Ammon's horn (tissue), 1 donor: ENCODE measurements at places on chromosomes 4 and X.
A peak's percentile ranks its signal among the peaks of the same experiment; 100 is the strongest.

DNA sequence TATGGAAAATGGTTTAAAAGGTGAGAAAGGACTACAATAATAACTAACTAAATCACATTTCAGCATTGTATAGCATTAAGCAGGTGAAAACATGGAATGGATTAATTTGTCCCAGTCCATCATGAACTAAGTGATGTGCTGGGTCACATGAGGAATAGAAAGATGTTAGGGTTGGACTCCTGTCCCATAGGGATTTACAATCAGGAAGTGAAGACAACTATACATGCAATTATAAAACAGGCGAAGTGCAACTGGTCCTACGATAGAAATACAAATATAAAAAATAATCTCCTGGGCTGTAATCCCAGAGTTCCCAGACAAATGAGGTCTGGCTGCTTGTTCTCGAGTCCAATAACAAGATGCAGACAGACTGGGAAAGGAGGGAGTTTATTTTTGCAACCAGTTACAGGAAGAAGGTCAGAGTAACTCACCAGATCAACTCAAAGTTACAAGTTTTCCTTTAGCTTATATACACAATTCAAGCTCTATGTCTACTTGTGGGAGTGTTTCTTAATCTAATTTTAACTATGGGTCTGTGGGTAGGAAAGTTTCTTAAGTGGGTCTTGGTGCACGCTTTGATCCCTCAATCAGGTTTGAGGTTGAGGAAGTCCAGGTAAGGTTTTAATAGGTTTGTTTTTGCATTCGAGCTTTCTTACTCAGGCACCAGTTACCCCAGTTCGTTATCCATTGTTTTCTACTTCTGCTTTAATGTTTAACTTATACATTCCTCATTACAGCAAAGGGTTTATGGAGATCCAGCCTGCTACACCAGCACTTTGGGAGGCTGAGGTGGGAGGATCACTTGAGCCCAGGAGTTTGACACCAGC lies 50.1 kb downstream of the IGFBP7 start:
- DNase-seq, result no peak

- no peak for DNase-seq
These were observed 92.0 kb upstream of the DKK2 start for GRCh38 chr4:107128116-107128515.

GRCh38 chr4:30962939-30963338 lies 242.8 kb downstream of the PCDH7 start:
- no peak for DNase-seq

- DNase-seq, result no peak
These were observed 30.9 kb downstream of the PTCHD1 start for GRCh38 chrX:23365541-23365940.

DNA sequence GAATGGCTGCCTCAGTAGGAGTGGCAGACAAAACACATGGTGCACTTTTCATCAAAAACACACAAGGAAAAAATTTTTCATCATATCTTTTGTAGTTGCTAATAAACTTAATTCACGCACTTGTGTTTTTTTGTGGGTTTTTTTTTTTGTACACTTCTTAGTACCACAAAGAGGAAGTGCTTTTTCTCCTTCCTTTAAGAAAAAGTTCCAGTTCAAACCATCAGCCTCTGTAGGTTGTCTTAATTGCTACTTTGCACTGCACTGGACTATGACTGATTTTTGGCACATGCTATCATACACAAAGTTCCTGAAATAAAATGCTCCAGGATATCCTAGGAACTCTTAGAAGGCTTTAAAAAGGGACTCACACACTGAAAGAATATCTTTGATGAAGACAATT lies at the start of gene PHEX:
Gene PHEX, plus strand, starts transcription at position 242 of the 400 bp plus-strand sequence. CDS start 681 bp downstream, outside the sequence.
- DNase-seq, result no peak

GRCh38 chrX:19772096-19772821 lies 115.1 kb downstream of the SH3KBP1 start:
- DNase-seq, result no peak

DNA sequence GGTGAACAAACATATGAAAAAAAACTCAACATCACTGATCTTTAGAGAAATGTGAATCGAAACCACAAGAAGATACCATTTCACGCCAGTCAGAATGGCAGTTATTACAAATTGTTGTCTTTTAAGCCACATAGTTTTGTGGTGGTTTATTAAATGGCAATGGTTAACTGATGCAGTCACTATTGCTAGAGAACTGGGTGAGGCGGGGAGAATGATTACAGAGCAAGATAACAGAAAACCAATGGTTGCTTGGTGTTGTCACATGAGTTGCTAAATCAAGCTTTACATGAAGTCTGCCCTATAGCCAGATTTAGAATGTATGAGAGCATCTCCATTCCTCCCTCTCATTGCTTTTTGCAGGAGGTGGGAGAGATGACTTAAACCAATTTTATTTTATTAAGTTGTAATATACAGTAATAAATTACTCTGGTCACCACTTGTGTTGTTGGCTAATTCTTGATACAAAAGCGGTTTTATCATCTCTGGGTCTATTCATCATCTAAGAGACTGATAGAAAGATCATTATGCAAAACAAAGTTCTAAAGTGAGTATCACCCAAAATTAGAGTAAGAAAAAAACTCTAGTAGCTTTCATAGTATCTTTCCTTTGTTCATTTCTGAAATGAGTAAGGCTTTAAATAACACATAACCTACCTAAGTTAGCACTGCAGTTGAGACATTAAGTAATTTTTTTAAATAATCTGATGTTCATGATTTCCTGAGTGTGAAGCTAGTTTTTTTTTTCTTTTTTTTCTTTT lies 859.5 kb downstream of the STIM2 start:
- DNase-seq, result no peak

DNA sequence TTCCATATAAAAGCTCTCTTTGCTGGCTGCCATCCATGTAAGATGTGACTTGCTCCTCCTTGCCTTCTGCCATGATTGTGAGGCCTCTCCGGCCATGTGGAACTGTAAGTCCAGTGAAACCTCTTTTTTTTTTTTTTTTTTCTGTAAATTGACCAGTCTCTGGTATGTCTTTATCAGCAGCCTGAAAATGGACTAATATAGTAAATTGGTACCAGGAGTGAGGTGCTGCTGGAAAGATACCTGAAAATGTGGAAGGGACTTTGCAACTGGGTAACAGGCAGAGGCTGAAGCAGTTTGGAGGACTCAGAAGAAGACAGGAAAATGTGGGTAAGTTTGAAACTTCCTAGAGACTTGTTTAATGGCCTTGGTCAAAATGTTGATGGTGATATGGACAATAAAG lies 124.3 kb upstream of the AADAT start:
- no peak for DNase-seq

GRCh38 chr4:57865264-57865663 lies 755.1 kb upstream of the IGFBP7 start:
- DNase-seq, result no peak

- DNase-seq, result no peak
These were observed 120.7 kb upstream of the TSPAN5 start for GRCh38 chr4:98779088-98779487.

DNA sequence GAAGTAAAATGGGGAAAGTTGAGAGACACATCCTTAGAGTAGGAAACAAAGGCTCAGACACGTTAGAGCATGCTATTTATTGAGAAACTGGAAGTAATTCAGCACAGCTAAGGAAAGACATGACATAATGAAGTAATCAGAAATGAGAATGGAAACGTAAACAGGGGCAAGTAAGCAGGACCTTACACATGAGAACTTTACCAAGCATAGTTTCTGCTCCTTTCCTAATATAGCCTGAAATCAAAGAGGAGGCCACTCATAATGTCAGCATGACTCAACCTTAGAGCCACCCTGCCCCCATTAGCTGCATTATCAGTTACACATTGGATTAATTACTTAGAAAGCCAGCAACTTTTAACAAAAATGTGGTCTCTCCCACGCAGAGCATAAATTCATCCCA lies 558.3 kb upstream of the GRIA3 start:
- no peak for DNase-seq

- DNase-seq, result no peak
These were observed 579 bp downstream of the IL3RA start for GRCh38 chrX:1336948-1337779.

DNA sequence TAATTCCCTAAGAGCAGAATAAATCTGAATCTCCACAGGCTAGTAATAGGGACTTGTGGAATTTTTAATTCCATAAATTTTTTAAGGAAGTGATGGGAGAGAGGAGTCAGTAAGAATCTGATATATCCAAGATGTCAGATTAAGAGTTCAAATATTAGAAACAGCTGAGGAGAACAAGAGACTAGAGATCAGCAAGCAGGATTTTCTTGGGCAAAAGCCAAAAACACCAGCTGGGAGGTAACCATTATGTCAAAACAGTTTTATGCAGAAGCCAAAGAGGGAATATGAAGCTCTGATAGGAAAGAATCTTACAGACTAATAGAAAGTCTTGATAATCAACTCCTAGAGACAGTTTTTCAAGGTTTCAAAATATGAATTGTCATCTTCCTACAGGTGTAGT lies 72.2 kb upstream of the RBPJ start:
- DNase-seq, result no peak

GRCh38 chr4:30924495-30924894 lies 204.3 kb downstream of the PCDH7 start:
- DNase-seq, result no peak

GRCh38 chrX:21806691-21807090 lies 32.7 kb upstream of the MBTPS2 start:
- DNase-seq, result no peak

GRCh38 chr4:113394730-113395530 lies 345.5 kb downstream of the ANK2 start:
- DNase-seq, result peak; percentile 90

GRCh38 chrX:133639726-133640125 lies 224.4 kb upstream of the GPC4 start:
- no peak for DNase-seq

DNA sequence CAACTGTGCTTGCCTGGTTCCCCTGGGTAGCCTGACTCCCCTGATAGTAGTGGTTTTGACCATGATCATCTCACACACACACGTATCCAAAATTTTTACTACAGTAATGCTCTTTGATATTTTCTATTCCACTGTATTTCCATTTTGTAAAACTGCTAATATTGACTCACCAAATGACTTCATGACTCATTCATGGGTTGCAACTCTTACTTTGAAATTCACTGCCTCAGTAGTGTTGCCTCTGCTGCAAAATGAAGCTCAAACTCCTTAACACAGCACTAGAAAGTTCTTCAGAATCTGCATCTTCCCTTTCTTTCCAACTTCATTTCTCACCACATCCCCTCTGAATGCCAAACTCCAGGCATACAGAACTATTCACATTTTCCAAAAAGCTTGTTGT lies 20.3 kb downstream of the QRFPR start:
- DNase-seq, result no peak

DNA sequence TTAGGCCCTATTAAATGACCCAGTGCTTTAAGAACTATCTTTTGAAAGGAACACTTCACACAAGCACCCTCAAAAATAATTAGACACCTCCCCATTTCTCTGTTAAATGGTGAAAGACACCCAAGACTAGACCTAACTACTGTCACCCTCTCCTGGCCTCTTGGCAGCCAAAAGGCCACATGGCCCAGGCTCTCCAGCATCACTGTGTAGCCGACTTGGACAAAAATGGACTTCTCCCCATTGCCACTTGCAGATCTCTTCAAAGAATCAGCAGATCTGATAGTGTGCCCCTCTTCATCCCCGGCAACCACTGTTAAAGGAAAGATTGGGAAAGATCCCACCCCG lies 2.0 kb downstream of the MID1IP1 start:
- no peak for DNase-seq

- DNase-seq, result no peak
These were observed 67.7 kb upstream of the PJA1 start for GRCh38 chrX:69232945-69233344.

DNA sequence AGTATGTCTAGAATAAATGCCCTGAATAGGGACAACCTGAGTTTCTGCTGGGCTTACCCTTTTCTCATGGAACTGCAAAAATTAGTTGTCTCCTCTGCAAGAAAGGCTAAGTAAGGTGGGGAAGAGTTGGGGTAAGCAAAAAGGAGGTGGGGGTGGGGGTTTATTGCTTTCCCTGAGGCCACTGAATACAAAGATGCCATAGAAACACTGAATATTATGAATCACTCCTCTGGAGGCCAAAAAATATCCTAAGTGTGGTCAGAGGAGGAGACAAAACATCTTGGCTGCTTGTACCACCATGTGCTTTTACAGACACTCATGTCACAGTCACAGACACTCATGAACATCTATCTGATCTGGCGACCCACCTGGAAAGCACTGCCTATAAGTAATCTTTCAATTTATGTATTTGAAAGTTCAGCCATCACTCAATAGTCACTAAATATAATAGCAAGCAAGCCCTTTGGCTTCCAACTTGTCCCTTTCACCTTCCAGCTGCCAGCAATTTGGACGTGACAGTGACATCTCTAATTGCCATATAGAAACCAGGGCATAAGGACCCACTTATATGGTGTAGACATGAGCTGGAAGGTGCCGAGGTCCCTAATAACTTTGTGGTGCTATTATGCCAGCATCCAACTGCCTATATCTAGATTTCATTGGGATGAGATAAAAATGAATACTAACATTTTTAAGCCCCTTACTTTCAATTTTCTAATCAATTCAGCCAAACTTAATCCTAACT lies 122.7 kb upstream of the CBR4 start:
- DNase-seq, result no peak

- DNase-seq, result no peak
These were observed 161.5 kb downstream of the SOWAHB start for GRCh38 chr4:76736414-76736813.

GRCh38 chr4:66974665-66975064 lies 570.6 kb downstream of the CENPC start:
- no peak for DNase-seq

DNA sequence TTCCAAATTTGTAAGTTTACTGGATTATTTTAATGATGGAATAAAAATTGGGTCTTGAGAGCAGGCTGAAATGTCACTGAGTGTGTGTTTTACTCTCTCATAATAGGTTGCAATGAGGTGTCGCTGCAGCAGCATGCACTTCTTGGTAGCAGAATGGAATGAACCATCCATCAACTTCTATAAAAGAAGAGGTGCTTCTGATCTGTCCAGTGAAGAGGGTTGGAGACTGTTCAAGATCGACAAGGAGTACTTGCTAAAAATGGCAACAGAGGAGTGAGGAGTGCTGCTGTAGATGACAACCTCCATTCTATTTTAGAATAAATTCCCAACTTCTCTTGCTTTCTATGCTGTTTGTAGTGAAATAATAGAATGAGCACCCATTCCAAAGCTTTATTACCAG lies 2.6 kb downstream of the SAT1 start:
- no peak for DNase-seq
